ENCODE measurements at places on chromosomes 4 and X. TPM values are rescaled to one million over a fixed set of nuclear protein-coding genes. Genes with fewer than 3 reads are reported as not detected.

DNA sequence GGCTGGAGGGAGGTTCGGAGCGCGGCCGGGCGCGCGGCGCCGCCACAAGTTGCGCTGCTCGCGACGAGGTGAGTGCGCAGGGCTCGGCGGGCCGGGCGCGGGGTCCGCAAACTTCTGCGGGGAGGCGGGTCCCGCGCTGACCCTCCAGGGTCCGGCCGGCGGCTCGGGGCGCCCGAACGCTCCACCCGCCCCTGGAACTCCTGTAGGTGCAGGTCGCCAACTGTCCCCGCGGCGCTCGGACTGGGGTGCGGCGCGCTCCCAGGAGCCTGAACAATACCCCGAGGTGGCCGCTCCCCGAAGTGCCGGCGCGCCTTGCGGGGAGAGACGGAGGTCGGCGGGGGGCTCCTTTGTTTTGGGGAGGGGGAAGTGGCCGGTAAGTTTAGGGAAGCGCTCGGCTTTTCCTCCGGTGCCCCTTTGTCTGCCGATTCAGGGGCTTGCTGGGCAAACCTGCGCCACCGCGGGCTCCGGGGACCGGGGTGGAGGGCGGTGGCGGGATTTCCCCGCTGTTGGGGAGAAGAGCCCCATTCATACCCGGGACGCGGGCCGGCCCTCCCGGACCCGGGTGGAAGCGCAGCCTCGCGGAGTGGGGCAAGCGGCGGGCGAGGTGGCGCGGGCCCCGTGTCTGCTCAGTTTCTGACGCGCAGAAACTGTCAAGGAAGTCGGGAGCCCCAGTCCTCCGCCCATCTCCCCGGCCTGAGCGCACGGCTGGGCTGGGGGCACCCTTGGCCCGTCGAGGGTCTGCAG, 694 bp downstream of the TBL1X start:
- no peak for DNase-seq

Gene RNF128
- total RNA-seq: not detected

GRCh38 chrX:133970076-133970475, 15.3 kb downstream of the GPC3 start:
- DNase-seq: no peak

GRCh38 chrX:31223817-31224216, 152.0 kb upstream of the FTHL17 start:
- DNase-seq: no peak

DNA sequence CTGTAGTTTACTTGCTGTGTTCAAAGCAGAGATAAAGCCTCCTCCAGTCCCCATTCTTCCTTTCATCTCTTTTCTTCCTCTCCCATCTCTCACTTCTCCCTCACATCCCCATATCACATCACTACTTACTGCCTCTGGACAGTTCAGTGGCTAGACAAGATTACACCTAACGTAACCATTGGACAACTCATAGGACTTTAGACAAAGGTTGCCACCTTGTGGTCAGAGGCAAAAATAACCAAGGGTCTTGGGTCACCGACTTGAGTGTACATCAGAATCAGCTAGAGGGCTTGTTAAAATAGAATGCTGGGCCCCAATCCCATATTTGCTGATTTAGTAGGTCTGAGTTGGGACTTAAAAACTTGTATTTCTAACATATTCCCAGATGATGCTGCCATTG, 109.3 kb upstream of the DGKK start:
- peak; percentile 42 for DNase-seq

- DNase-seq: no peak
Observed at GRCh38 chrX:41857670-41858069, 65.7 kb downstream of the CASK start.

Gene XPNPEP2
- not detected for total RNA-seq

Measured in dermis microvascular lymphatic vessel endothelial cell (primary cell).